Activated CD4-positive, alpha-beta T cell treated with anti-CD3 and anti-CD28 coated beads for 48 hours (primary cell): ENCODE measurements at places on chromosomes 7 and 10.

- DNase-seq = no peak
Observed at GRCh38 chr7:36203071-36203790, 50.2 kb downstream of the EEPD1 start.

DNA sequence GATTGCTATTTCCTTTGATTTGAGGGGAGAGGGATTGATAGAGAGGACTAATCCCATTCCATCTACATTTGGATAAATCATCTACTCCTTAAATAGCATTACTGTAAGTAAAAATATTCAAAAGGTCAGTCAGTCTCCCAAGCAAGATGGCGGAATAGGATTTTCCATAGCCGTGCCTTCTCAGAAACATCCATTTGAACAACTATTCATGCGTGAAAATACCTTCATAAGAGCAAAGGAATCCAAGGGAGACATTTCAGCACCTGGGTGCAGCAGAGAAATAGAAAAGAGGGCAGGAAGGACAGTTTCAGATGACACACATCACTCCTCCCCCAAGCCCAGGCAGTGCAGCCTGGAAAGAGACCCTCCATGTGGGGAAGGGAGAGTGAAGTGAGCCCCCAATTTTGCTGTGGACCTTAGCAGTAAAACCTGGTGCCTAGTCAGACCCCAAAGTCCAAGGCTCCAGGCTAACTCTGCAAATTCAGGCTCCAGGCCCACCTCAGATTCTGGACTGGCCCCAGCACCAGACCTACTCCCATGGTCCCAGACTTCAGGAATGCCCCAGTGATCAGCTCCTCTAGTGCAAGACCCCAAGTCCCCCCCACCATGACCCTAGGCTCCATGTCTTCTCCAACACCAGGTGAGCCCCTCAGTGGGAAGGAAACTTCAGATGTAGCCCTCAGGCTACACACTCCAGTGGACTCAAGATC lies 104.3 kb upstream of the LANCL2 start:
- DNase-seq = no peak

DNA sequence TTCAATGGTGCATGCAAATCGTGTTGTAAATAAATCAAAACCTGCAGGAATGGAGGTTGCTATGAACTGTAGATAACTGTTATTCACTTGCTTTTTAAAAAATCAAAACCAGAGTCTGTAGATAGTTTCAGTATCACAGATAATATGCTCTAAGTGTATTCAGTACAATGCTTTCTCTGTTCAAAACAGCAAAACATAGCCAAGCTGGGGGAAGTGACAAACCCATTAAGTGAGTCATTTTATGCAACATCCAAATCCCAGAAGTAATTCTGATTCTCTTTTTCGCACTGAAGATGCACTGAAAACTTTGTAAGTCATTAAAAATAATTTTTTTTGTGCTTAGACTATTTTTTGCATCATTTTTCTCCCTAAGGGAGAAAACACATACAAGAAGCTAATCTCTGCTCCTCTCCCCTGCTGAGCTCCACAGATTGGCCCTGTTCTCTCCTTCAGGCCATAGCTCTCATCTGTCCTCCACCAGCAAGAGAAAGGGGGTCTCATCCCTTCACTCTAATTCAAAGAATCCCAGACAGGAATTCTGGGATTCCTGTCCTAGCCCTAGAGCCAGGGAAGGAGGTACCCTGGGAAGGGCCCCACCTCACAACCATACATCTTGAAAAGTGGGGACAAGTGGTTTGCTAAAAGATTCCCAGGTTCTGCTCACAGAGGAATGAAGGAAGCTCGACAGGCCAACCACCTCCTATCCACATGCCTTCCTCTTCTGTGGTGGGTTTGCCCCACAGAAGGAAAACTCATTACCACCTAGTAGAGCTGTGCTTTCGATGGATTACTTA lies 4.9 kb downstream of the PRTFDC1 start:
- DNase-seq = no peak

DNA sequence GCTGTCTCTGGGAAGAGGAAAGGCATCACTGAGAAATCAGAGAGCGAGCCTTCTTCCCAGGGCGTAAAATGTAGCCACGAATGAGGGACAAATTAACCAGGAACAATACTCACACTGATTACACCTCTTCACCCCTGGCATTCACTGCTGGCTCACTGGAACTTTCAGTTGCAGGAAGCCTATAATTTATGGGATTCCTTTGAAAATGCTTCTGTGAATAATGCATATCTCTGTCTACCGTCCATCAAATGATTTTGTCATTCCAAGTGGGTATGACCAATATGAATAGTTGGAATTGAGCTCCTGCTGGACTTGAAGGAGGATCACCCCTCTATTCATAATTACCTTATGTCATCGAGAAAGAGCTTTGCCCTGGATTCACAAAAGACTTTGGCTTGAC lies 360.3 kb upstream of the FZD8 start:
- DNase-seq = no peak

DNA sequence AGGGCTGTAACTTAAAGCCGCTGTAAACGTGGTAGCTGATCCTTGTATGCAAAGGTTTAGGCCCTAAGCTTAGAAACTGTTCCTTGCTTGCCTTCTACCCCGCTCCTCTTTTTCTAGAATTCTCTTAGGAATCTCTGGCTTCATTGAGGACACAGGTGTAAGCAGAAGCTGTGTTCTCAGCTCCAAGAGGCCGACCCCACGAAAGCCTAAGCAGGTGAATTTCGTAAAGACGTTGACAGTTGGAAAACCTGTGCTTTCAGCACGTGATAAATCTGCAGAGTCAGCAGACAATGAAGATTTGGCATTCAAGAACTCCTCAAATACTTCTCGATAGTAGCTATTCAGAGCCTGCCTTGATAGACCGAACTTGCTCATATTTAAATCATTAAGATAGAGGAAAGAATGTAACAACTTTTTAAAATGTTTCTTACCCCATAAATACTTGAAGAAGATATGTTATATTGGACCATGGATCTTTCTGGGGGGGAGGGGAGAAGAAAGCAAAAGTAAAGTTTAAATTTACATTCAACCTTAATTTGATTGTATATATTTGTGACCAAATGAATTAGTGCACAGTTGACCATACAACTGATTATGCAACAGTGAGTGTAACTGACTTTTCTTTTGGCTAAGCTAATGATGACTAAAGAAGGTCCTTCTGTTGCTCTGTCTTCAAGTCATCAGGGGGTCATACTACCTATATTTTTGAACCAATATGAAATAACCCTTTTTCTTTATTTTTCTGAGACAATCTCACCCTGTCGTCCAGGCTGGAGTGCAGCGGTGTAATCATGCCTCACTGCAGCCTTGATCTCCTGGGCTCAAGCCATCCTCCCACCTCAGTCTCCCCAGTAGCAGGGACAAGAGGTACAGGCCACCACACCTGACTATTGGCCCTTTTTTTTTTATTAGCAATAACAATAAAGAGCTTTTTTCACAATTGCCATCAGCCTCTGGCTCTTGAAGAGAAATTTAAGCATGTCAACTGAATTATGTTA lies 1.2 kb upstream of the GDI2 start:
- no peak for DNase-seq

GRCh38 chr7:79620291-79620690 lies 166.8 kb upstream of the MAGI2 start:
- no peak for DNase-seq

GRCh38 chr7:16205466-16205865 lies 215.9 kb downstream of the CRPPA start:
- no peak for DNase-seq
